ENCODE measurements at places on chromosomes 12 and 14.

DNA sequence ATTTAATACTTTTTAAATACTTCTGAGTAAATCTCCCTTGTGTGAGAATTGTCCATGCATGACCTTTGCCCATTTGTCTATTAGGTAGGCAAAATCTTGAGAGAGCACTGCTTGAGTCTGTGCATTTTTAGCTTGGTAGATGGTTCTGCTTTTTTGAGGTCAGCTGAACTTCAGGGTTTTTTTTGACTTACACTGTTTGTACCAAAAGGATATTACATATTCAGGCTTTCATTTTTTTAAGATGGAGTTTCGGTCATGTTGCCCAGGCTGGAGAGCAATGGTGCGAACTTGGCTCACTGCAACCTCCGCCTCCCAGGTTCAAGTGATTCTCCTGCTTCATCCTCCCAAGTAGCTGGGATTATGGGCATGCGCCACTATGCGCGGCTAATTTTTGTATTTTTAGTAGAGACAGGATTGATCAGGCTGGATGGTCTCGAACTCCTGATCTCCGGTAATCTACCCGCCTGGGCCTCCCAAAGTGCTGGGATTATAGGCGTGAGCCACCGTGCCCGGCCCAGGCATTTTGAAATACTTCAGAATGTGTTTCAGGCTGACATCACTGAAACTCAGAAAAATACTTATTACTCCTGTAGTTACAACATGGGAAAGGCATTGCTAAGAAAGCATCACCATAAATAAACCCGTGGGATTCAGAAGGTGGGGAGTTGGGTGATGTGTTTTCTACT is 11.1 kb downstream of the RASSF3 start:
- DNase-seq, result peak; percentile 46

- peak; percentile 19 for DNase-seq
Measured at GRCh38 chr14:78848234-78848820, 678.2 kb downstream of the NRXN3 start.

- DNase-seq, result no peak
Measured at GRCh38 chr12:48988030-48988649, 10.0 kb downstream of the WNT1 start.

DNA sequence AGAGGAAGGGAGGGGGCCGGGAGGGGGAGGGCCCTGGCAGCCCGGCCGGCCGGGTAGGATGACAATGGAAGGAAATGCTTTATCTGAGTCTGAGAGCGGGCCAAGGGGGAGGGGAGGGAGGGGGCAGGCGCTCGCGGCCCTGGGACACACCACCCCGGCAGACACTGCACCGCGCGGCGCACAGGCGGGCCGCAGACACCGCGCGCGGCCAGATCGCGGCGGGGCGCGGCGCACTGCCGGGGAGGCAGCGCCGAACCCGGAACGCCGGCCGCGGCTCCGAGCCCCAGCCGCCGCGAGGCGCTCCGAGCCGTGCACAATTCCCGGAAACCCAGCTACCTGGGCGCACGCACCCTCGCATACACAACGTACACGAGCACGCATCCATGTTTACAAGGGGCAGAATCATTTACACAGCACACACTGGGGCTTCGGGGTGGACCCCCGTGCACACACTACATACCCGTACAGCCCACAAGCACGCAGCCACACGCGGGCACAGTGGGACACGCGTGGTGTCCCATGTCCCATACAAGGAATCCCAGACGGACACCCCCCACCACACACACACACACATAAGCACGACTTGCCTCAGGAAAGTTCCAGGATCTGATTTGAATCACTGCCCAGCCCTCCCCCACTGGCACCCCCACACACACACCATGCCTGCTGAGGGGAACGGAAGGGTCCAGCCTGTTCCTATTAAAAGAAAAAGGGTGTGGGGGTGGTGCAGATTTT is at the start of gene HDAC7:
Gene HDAC7, minus strand, starts transcription at position 8 of the 735 bp plus-strand sequence. CDS start 118 bp downstream, outside the sequence.
- peak; percentile 81 for DNase-seq

DNA sequence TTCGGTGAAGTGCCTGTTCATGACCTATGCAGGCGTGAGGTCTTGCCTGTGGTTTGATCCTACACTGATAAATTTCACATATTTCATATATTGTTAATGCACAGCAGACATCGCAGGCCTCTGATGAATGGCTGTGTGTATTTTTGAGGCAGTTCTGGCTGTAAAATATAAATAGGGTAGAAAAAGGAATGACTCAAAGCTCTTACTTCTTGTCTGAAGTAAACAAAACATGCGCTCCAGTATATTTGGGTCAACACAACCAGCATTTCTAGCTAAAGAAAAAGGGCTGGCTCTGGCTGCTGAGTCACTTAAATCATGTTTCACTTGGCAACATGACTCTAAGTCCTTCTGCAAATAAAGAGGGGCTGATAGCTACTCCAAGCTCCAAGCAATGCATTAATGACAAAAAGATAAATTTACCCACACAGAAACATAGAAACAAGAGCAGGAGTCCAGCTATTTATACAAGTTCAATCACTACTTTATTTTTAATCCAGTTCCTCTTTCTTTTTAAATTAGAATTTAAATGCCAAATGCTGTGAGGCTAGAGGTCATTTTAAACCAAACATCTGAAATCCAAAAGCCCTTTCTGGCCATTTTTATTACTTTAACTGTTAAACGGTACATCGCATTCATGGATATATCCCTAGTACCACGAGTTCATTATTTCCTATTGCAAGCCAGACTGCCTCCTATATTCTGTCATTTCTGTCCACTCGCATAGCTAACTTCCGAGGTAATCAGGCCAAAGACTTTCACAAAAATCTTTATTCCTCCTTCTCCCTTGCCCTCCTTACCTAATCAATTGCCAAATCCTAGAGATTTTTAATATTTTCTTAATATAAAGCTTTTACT is 54.3 kb upstream of the TMCC3 start:
- peak; percentile 31 for DNase-seq

GRCh38 chr14:85333841-85334240 is 196.1 kb upstream of the FLRT2 start:
- DNase-seq, result no peak

Data from NCI-H226 (cell line).